ENCODE measurements at places on chromosomes 2 and 18.

DNA sequence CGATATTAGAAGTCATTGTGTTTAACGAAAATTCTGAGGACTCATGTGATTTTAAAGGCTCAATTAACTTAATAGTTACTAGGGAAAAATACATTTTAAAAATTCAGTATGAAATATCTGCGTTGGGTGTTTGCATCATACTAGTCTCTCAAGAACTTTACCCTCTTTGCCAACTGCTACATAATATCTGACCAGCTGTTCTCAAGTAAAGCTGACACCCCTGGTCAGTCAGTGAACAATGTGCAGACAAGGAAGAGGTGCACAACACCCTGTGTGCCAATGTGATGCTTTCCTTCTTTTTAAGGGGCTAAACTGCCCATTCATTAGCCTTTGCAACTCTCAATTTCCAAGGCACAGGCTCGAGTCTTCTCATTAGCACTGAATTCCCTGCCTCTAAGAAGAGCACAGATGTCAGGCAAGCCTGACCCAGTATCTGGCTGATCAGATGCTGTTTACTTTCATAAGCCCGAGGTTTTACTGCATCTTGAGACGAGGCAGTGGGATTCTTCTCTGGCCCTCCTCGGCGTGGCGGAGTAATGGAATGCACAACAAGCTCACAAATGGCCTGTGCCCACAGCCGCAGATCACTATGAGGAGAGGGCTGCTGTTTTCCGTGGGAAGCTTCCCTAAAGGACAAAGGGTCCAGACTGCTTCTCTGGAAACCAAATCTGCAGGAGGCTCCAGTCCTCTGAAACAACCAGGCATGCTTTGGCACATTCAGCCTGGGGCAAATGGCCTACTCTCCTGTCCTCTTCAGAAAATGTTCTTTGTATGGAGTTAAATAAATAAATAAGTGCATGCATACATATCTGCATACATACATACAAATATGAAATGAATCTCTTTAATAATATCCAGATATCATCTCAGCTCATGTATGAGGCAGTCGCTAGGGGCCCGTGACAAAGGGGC is 240.3 kb downstream of the ZNF521 start:
- no peak for DNase-seq

- DNase-seq, result peak; percentile 80
Observed at GRCh38 chr2:173550143-173550542, 195.5 kb downstream of the CDCA7 start.

DNA sequence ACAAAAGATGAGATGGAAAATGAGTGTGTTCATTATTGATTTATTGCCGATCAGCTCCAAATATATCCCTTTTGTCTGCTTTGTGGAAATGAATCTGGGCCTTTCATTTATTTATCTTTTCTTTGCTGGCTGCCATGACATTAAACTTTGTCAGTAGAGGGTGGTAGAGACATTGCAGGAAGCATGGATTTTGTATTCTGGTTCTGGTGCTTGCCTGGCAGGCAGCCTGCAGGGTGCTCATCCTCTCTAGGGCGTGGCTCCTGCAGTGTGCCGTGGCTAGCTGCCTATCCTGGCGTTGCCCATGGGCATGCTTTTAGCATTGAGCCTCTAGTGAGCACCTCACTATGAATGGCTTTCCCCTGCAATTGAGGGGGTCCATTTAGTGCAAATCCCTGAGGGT is 593.1 kb downstream of the RNF144A start:
- no peak for DNase-seq

GRCh38 chr2:64300066-64300465 is 153.9 kb upstream of the LGALSL start:
- no peak for DNase-seq

DNA sequence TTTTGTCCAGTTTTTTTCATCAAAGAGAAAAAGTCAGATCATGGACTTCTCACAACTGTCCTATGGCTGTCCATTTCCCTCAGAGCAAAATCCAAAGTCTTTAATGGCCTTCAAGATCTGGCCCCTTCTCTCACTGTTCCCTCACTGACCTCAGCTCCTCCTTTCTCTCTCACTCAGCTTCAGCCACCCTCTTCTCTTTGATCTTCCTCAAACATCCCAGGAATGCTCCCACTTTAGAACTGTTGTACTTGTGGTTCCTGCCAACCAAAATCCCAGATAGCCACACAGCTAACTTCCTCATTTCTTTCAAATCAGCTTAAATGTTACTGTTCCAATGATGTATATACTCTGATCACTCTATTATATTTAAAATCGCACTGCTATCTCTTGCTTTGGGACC is 82.9 kb downstream of the NUP35 start:
- DNase-seq, result peak; percentile 59

GRCh38 chr2:200199576-200200263 is 106.8 kb upstream of the SPATS2L start:
- no peak for DNase-seq

DNA sequence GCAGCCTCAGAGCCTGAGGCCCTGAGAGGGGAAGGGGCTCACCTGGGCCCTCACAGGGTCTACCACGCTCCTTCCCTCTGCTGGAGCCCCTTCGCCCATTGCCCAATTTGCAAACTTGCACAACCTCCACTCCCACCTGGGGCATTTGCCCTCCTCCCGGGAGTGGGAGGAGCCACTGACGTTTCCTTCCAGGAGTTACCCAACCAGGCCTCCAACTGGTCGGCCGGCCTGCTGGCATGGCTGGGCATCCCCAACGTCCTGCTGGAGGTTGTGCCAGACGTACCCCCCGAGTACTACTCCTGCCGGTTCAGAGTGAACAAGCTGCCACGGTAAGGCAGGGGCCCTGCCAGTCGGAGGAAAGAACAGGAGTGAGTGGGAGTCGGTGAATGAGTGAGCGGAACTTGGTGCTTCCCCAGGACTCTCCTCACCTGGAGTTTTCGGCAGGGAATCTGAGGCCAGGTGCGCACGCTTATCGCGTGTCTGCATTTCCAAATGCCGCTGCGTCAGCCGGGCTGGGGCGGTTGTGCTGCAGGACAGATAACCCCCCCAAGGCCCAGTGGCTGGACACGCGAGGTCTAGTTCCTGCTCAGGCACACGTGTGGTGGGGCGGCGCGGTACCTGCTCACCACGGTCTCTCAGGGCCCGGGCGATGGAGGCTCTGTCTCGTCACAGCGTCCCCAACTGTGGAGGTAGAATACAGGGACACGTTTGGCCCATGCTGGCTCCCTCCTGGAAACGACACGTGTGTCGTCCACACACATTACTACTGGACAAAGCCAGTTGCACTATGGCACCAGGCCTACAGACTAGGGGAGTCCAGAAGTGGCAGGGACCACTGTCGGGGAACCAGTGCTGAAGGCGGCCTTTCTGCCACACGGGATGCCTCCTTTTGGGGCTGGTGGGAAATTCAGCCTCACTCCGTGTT is 11.7 kb downstream of the ANO7 start:
- no peak for DNase-seq

GRCh38 chr18:55738483-55739114 is 150.6 kb upstream of the TCF4 start:
- DNase-seq, result no peak

Measured in EL (cell line).